Fibroblast of skin of right quadriceps (primary cell): ENCODE measurements at places on chromosomes 7 and 10.

DNA sequence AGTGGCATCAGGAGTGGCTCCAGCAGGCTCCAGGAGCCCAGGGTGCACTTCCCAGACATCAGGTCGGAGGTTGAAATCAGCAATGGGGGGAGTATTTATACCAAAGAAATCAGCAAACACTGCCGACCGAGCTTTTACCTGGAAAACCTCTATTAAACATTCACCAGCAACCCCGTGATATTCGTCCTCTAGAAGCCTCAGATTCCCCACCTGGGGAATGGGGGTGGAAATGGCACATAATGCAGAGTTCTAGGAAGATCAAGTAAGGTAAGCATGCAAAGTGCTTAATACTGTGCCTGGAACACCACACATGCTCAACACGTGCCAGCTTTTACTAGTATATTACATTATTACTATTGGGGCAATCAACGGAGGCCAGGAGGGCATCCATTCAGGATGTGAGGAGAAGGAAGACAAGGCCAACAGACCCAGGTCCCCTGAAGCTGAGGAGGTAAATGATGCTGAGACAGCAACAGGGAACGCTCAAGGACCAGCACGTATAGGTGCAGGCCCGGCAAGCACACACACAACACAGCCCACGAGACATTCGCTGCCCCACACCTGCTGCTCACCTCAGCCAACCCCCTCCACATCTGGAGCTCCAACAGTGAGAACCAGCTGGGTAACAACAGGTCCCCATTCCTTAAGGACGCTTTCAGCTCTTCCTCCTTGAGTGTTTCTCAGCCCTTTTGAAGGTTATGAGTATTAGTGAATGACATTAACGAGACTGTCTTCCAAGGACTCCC is 125.5 kb downstream of the TNS3 start:
- no peak for DNase-seq

DNA sequence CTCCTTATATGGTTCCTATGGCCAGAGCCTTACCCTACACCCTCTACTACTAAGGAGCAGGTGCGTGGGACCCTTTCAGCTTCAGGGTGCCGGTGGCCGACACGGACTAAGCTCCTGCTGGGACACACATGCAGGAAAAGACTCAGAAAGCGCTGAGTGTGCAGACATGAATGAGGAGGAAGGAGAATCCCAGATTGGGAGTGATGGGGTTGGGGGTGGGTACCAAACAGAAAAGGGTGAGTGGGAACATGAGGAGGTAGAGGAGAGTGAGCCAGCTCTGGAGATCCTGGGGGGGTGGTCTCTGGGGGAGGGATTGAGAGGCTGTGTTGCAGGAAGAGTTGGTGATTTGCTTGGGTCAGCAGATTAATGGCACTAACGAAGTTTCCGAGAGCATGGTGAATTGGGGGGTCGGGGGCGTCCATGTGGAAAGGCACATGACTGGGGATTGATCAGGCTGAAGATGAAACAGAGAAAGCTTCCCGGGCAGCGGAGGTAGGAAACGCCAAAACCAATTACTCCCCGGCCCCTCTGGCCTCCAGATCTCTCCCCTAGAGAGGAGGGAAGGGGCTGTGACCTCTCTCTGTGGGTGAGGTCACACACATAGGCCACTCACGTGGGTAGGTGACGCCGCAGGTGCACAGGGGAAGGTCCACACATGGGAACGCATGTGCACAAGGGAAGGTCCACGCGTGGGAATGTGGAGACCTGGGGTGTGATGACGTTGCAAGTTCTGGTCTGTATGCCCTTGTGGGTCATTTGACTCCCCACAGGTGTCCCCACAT is 37.9 kb upstream of the SLF2 start:
- DNase-seq, result no peak

DNA sequence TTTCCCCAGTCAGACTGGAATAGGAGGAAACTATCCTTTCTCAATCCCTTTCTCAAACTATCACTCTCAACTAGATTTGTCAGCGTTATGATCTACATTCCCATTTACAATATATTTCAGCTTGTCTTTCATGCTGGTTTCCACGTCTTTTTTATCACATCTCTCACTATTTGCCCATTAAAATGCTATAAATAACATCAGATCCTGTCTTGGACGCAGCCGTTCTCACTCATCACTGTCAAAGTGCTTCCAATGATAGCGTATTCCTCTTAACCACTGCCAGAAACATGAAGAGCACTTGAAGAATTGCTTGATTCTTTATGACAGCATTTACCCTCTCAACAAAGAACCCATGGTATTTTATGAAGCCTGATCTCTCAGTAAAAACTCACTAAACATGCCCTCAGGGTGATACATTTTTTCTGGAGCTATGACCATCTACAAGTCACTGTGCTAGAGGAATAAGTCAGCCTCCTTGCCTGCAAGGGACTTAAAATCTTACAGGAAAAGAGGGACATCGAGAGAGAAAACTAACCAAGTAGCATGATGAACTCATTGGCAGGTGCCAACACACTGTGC is 205.6 kb upstream of the PFKP start:
- DNase-seq, result no peak

- DNase-seq, result no peak
These were observed 196.4 kb upstream of the PCLO start for GRCh38 chr7:83359108-83359507.

GRCh38 chr7:129923709-129924108 is 29.1 kb downstream of the UBE2H start:
- peak; percentile 56 for DNase-seq

DNA sequence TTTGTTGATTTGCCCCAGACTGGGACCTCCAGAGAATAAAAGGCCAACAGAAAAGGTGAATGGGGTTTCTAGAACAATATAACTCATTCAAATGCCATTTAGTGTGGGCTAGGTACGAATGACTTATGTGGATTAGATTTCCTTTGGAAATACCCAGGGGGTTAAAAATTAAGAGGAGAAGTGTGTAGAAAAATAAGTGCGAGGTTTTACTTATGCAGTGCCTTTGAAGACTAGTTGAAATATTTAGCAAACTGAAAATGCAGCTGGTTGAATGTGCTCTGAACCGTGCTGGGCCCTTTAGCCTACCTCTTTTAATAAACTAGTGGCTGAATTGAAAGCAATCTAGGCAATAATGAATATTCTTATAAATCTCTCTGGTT is 180.6 kb downstream of the LRMDA start:
- no peak for DNase-seq

DNA sequence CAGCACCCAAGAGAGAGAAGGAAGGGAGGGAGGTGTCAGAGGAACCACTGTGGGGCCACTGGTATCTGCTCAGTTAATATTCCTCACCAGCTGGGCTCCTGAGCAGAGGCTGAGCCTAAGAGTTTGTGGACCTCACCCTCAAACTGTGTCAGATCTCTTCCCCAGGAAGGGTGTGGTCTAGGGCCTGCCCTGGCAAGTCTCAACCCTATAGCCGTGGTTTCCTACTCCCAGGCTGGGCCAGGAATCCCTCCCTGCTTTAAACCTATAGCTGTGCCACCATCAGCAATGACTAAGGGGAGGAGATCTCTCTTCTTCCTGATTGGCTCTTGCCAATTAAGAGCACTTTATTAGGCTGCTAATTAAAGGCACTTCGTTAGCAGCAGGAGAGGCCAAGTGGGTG is 29.9 kb downstream of the POLL start:
- no peak for DNase-seq

GRCh38 chr7:4641091-4641666 is 40.9 kb upstream of the FOXK1 start:
- no peak for DNase-seq

- DNase-seq, result no peak
These were observed 31.3 kb upstream of the ZNRF2 start for GRCh38 chr7:30252885-30253795.

- no peak for DNase-seq
These were observed 436.8 kb upstream of the C7orf33 start for GRCh38 chr7:148153616-148154284.

GRCh38 chr7:92808006-92808405 is 28.4 kb downstream of the CDK6 start:
- peak; percentile 58 for DNase-seq
